ENCODE measurements at places on chromosomes 16 and 17.

DNA sequence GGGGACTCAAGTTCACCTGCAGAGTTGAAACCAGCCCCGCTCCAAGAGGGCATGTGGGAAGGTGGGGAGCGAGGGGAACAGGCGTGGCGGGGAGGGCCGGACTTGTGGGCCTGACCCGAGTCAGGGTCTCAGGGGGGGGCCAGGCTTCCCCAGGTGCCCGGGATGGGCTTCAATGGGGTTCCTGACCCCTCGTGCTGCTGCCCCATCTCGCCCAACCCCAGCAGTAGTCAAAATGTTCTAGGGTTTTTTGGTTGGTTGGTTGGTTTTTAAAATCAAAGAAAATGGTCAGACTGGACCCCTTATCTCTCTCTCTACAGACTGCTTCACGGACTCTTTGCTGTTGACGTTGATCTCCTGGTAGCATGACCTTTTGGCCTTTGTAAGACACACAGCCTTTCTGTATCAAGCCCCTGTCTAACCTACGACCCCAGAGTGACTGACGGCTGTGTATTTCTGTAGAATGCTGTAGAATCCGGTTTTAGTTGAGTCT, 69.5 kb downstream of the AMFR start:
- no peak for DNase-seq

DNA sequence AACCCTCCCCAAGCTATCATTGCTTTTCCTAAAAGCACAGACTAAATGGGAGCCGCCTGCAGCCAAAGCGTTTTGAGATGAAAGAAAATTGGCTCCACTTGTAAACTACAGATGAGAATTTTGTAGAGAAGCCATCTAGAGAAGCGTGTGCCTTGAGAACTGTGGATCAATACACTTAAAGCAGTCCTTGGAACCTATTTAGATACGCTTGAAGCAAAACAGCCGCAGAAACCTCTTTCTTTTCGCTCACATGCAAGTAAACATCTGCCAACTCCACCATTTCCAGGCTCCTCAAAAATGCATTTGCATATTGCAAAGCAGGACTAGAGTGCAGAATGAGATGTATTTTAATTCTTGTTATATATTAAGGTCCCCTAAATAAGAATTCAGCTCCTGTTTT, 13.1 kb downstream of the KIAA0513 start:
- DNase-seq = no peak

GRCh38 chr16:85485379-85485778, 127.7 kb upstream of the GSE1 start:
- DNase-seq = no peak

DNA sequence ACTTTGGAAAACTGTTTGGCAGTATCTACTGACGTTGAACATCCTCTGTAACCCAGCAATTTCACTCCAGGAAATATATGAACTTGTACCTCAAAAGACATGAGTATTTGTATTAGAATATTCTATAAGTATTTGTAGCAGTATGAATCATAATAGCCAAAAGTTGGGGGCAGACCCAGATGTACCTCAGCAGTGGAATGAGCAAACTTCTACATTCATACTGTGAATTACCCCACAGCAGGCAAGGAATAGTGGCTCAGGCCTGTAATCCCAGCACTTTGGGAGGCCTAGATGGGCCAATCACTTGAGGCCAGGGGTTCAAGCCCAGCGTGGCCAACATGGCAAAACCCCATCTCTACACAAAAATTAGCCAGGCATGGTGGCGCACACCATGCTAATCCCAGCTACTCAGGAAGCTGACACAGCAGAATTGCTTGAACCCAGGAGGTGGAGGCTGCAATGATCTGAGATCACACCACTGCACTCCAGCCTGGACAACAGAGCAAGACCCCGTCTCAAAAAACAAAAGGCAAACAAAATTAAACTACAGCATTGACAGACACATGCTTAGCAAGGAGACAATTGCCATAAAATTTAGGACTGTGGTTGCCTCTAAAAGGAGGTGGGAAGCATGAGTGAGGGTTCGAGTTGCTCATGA, 11.2 kb upstream of the HELZ start:
- DNase-seq = no peak

DNA sequence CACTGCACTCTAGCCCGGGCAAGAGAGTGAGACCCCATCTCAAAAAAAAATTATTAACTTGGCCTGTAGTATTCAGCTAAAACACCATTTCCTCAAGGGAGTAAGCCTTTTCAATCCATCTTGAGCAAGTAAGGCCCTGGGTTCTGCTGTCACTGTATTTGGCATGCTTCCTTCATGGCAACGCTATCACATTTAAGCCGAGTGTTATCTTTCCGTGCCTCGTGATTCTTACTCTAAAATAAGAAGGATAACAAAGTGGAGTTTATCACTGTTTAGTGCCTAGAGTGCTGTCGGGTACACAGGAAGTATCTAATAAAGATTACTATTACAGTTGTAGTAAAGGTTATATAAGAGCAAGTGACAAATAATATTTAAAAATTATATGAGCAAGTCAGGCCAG, 8.8 kb downstream of the VPS53 start:
- no peak for DNase-seq

DNA sequence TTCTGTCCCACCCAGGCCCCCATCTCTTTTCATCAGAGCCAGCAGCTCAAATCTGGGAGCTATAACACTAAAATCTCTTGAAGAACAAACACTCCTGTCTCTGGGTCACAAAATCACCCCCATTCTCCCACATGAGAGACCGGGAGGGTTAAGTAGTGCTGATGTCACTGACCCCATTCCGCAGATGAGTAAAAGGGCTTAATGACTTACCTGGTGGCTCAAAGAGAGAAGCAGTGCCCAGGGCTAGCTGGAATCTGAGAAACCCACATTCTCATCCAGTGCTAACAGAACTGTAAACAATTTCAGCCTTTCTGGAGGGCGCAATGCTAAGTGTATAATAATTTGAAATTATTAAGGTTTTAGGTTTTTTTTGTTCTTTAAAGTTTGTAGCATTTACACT, 26.3 kb upstream of the LHX1 start:
- DNase-seq = no peak

DNA sequence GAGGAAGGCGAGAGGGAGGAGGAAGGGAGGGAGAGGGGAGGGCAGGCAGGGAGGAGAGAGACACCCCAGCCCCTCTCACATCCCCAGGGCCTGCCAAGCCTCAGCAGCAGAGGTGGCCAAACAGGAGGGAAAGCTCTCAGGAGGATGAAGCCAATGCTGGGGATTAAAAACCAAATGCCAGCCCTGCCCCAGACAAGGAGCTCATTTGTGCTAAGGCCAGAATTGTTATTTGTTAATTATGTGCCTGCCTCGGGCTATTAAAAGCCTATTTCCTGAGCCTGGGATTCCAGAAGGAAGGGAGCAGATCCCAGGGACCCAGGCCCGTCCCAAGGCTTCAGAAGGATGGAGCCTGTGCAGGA, 27.9 kb upstream of the GINS2 start:
- no peak for DNase-seq

- DNase-seq = no peak
Measured at GRCh38 chr16:12515746-12516145, 287.9 kb downstream of the CPPED1 start.

- no peak for DNase-seq
Measured at GRCh38 chr17:80125656-80126448, 21.1 kb downstream of the EIF4A3 start.

DNA sequence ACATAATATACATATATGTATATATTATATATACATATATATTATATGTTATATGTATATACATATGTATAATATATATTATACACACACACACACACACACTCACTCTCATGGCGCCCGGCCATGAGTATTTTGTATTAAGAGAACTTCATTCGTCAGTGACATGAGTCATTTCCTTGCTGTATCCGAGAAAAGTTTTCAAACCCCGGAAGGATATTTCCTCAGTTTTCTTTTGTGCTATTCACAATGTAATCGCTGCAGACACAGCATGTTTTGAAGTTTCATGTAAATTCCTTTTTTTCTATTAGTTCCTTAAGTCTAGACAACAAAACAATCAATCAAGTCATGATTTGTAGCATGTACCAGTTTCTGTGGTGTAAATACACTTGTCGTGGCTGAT, 33.3 kb downstream of the OR1D5 start:
- no peak for DNase-seq

GRCh38 chr16:62701426-62701825, 665.2 kb upstream of the CDH8 start:
- no peak for DNase-seq

DNA sequence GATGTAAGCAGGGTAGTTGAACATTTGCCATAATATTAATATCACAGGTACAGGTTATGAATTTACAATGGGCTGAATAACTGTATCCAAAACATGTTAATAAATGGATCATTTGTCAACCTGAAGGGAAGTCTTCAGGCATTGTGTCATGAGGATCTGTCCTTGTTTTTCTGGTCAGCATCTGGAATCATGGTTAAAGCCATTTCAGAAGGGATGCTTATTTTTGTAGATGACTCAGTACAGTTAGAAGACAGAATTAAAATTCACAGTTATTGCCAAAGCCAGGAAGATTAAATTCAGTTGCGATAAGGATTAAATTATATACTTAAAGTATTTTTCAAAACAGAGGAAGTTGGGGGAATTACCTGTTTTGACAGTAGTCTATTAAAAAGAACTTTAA, 8.0 kb downstream of the PSMD11 start:
- no peak for DNase-seq

DNA sequence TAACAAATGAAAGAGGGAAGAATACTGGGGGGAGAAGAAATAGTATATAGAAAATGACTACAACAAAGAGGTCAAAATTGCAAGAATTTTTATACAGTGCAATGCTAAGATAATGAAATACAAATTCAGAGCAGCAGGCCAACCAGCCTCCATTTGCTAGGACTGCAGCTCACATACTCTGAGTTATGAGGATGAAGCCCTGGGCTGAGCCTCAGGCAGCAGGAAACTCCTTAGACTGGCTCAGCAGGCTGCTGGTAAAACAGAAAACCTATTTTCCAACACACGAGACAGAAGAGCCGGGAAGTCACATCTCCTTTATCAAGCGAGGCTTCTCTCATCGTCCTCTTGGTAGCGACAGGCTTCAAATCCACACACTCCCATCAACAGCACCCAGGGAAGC, 296.5 kb downstream of the SLC39A11 start:
- DNase-seq = no peak

DNA sequence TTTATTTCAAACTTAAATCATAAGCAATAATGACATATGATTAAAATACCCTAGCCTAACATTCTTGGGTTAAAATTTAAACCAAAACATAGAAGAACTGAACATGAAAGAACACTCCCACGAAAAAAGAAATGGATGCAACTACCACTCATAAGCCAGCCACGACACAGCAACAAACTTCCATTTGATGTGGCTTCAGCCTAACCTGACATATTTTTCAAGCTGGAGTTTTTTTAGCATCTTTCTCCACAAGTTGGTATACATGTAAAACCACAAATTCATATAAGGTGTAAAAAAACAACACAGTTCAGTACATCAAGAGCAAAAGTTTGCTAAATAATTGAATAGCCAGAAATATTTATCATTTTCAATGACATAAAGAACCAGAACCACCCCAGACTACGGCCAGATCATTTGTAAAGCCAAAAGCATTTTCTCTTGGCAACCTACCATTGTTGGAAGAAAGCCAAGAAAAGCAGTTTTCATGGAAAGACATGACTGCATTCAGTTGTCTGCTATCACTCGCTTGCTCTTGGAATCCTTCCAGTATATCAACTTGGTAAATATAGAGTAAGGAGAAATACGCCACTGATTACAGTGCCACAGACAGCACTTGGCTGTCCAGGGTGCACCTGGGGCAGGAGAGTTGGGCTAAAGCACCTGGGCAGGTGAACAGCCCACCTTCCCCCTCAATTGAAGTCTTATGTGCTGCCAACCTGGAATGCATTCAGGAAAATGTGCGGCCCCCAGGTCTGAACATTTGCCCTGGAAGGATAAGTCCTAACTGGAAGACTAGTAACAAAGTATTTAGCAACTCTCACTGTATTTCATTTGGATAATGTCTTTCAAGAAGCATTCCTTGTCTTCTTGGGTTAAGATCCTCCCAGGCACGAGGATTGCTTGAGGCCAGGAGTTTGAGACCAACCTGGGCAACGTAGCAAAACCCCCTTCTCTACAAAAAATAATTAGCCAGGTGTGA, 60.5 kb downstream of the CREBBP start:
- DNase-seq = no peak

DNA sequence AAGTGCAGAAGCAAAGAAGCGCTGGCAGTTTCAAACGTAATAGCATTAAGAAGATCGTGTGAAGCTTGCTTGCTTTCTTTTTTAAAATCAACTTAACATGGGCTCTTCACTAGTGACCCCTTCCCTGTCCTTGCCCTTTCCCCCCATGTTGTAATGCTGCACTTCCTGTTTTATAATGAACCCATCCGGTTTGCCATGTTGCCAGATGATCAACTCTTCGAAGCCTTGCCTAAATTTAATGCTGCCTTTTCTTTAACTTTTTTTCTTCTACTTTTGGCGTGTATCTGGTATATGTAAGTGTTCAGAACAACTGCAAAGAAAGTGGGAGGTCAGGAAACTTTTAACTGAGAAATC, 17.4 kb upstream of the RAB11FIP4 start:
- DNase-seq = no peak

DNA sequence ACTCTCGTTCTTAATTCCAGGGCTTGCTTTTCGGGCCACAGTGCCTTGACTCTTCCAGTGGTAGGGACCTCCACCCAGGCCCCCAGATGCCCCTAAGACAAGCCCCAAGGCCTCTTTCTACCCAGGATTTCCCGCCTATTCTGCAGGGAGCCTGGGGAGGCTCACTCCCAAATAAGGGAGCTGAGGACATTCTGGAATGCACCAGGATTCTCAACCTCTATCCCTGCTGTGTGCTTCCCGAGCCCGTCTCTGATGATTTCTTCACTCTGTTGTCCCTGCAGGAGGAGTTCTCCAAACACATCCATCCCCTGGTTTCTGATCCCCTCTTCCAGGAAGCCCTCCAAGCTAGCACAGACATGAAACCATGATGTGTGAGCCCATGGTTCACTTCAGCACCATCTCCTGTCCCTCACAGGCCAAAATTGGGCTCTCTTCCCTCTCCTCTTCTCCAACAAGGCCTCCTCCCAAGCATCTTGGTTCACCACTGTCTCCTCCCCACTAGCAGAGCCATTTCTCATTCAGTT, 255.9 kb downstream of the KATNIP start:
- DNase-seq = no peak

GRCh38 chr16:74888888-74889287, 96.0 kb downstream of the WDR59 start:
- DNase-seq = no peak

DNA sequence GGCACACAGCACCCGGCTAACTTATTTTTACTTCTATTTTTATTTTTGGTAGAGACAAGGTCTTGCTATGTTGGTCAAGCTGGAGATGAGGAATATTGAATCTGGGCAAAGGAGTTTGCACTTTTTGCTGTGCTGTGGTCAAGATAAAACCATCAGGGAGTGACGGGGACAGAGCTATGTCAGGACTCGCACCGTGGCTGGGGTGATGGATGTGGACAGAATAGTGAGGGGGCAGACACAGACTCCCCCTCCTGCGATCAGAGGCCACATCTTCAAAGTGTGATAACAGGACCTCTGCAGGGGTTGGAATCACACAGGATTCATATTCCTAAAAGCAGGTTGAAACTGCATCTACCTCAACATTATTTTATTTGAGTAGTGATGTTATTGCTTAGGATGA, 25.6 kb downstream of the IL21R start:
- no peak for DNase-seq

GRCh38 chr17:63587770-63588169, 12.9 kb upstream of the TACO1 start:
- no peak for DNase-seq

All from stimulated activated CD4-positive, alpha-beta T cell treated with anti-CD3 and anti-CD28 coated beads, TNF-alpha, amount 100 ng/mL, for 24 hours (primary cell).